Esophagus mucosa (tissue), 1 donor: ENCODE measurements at places on chromosomes 6 and 20.

DNA sequence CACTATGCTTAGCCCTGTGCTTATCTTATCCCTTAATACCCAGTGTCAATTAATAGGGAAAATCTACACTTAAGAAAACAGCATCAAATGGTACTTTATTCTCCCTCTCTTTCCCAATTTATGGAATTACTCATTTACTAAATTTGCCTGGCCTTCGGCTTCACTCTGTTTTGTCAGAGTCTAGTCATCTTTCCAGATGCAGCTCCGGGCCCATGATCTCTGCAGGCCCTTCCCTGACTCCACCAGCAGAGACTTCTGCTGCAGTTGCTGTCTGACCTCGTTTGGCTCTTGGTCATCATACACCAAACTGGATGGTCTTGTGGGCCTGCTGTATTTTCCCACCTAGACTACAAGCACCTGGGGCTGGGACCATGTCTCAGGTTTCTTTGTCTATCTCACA lies 27.4 kb downstream of the MRS2 start:
- ATAC-seq = no peak

DNA sequence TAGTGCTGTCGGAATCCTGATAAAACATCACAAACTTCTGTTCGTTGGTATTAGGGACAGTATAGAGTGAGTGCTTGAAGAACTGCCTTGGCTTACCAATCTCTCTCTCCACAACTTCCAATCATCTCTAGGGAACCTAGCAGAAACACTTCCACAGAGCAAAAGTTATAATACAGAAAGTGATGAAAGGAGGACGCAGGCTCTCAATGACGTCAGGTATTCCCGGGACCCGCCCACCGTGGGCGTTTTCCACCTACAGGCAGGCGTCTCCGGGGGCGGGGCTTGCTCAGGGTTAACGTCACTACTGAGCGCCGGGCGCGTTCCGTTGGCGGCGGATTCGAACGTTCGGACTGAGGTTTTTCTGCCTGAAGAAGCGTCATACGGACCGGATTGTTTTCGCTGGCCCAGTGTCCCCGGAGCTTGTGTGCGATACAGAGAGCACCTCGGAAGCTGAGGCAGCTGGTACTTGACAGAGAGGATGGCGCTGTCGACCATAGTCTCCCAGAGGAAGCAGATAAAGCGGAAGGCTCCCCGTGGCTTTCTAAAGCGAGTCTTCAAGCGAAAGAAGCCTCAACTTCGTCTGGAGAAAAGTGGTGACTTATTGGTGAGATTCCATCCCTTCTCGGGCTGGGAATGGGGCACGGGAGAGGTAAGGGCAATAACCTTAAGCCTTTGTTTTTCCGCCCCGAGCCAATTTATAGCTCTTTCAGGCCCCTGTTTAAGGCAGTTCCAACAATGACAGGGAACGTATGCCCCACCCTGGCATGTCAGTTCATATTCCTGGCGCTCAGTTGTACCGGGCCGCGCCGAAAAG lies at the start of gene CENPW:
CENPW (plus strand) TSS at position 320 of the 814 bp plus-strand sequence; CDS start at position 479, 159 bp downstream.
- peak; percentile 99 for ATAC-seq

DNA sequence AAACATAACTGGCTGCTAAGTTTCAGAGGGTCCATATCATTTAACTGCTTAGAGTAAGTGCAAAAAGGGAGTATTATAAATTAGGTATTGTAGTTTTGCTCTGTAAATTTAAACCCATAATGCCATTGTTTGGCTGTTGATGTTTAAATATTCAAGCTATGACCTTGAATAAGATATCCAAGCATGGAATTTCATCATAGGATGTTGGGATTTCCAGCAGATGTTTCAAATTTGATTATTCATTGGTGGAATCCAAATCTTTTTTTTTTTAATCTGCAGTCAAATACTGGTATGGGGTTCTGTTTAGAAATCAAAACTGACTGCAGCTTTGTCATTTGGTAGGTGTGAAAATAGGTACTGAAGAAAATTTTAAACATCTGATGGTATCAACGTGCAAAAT lies 161.0 kb downstream of the KHDC1L start:
- no peak for ATAC-seq

DNA sequence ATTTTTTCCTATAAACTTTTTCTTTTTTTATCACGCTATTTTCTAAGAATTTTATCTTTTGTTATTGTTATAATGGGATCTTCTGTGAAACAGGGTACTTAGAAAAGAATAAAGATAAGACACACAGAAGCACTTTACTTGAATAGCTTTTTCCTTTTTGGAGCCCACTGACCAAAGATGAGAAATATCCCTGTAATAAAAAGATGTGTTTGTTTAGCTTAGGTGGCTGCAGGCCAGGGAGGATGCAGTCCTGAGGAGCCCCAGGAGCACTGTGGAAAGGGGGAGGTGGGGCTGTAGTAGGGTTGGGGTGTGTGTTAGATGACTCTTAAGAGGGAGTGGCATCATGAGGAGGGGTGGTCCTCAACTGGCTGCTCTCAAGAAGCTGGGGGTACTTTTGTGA lies 128.6 kb downstream of the ARID1B start:
- no peak for ATAC-seq

GRCh38 chr20:7196481-7196880 lies 429.0 kb downstream of the BMP2 start:
- peak; percentile 63 for ATAC-seq

- no peak for ATAC-seq
Measured at GRCh38 chr6:53612651-53613050, 52.9 kb downstream of the KLHL31 start.

DNA sequence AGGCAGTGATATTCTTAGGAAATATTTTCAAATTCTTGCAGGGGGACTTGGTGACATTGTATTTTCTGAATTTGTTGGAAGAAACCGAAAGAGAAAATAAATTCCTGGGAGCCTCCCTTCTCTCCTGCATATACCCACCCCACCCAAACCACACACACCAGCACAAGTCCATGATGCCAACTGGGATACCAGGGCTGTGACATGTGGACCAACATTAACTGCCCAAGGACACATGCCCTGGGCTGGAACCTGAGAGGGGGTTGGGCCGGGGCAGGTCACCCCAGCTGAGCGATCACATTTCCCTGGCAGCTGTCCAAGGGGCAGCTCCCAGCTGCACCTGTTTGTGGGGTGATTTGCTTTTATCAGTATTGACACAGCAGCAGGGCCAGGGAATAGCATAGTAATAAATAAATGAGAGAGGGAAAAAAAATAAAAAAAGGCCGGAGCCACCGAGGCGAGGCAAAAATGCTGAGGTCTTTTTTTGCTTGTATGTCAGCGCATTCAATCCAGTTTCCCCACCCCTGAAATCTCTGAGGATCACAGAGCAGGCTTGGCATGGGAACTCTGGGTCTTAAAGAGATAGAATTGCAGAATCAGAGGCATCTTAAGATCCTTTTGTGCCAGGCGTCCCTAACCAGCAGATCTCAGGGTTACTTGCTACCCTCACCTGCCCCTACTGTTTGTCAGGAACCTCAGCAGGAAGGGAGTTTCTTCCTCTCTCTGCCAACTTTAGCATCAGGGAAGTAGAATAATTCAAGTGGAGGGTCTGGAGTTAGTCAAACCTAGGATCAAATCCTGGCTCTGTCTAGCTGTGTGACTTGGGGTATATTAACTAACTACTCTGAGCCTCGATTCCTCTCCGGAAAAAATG lies 66.5 kb upstream of the PIM1 start:
- peak; percentile 68 for ATAC-seq

DNA sequence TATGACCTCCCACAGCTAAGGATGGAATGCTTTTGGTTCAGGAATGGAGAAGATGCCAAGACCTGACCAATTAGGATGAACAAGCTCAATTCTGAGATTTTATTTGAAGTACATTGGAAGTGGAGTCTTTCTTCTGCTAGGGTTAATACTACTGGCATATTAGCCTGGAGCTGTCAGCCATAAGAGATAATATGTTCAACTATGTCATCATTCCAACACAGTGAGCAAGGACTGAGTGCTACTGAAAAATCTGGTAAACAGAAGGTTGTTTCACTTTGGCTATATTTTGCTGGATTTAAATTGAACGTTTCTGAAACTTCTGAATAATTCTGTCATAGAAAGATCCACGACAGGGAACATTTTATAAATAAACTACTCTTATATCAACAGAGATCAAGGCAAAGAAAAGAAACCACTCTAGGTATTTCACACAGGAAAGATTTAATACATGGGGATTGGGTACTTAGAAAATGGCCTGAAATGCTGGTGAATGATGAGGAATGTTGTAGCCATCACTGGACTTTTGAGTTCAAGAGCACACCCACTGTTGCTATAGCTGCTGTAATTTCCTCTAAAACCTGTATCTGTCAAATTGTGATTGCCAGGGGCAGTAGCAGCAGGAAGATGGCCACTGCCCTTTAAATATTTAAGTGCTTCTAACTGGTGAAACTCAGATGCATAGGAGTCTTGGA lies 200.5 kb downstream of the PLCB4 start:
- no peak for ATAC-seq

DNA sequence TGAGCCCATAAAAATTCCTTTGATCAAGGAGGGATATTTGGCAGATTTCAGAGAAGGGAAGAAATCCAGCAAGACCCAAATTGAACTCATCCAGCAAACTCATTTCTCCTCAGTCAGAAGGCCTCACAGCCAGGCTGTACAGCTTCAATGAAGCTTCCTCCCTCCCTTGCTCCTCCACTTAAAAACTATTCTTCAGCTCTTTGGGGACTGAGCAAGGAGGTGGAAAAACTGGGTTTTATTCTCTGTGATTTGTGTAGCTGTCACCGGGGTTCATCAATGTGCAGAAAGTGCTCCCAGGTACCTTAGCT lies 158.7 kb upstream of the ZNF184 start:
- ATAC-seq = no peak
